ENCODE measurements at places on chromosomes 5 and 9.

DNA sequence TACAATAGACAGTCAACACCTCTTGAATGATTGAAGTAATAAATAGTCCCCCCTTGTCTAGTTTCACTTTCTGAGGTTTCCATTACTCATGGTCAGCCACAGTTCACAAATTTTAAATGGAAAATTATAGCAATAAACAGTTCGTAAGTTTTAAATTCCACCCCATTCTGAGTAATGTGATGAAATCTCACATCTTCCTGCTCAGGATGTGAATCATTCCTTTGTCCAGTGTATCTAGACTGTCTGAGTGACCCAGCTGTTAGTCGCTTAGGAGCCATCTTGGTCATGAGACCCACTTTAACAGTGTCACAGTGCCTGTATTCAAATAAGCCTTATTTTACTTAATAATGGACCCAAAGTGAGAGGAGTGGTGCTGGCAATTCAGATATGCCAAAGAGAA, 311.6 kb upstream of the PRR16 start:
- no peak for DNase-seq

- no peak for DNase-seq
These were observed 14.1 kb downstream of the POLR3G start for GRCh38 chr5:90488791-90489190.

DNA sequence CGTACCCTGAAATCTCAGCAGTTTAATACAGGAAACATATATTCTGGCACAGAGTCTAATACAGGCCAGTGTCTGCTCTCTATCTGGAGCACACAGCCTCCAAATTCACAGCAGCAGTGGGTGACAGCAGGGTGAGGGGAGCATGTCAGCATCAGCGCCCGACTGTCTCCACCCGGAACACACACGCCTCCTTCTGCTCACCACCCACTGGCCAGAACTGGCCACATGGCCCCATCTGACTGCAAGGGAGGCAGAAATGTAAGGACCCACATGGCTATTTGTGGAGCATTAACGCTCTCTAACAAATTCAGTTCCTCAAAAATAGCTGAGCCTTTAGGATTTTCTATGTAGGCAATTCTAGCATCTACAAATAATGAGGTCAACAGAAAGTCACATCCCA, 24.6 kb downstream of the UBE2QL1 start:
- DNase-seq = no peak

- no peak for DNase-seq
These were observed 9.7 kb downstream of the NFIB start for GRCh38 chr9:14304259-14304658.

GRCh38 chr9:127915325-127915752, 1.5 kb downstream of the ST6GALNAC4 start:
- no peak for DNase-seq
